ENCODE measurements at places on chromosomes 5 and 9.

GRCh38 chr5:400282-401145 is 42.5 kb upstream of the EXOC3 start:
- DNase-seq = peak; percentile 60

DNA sequence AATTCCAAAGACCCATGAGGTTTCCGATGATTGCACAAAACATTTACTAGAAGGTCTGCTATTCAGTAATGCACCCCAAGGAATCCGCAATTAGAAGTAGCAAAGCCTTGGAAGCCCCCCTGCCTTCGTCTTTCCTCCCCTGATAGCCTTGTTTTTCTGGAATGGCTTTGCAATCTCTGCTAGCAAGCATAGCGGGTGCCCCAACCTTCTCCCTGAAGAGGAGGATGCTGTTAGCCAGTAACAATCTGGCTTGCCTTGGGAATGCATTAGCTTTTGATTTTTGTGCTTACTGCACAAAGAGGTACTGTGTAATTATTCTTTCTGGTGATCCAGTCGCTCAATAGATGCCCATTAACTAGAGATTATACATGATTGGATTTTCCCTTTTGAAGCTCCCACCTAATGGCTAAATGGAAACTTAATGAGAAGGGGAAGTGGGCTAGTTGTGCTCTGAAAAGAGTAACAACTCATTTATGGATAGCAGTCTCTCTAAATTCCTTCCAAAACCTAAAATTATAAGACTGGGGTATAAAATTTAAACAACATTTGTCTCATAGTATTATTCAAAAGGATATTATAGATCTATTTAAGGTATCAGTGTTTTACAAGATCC is 91.6 kb downstream of the FBXW11 start:
- no peak for DNase-seq

- DNase-seq = no peak
Measured at GRCh38 chr5:67857502-67857901, 358.1 kb upstream of the PIK3R1 start.

DNA sequence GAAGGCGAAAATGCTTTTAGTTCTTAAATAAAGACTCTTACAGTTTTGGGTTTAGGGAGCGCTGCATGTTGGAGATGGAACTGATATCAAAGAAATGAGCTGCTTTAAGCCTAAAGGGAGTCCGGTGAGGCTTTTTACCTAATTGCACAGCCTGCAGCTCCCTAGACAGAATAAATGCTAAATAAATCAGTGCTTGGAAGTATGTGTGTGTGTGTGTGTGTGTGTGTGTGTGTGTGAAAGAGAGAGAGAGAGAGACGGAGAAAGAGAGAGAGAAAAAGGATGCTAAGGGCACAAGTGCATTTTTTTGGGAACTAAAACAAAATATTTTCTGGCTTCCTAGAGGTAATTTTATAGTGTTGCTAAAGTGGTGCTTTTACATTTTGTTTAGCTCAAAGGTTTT is 88.4 kb downstream of the MTRR start:
- DNase-seq = no peak

GRCh38 chr5:79143684-79144379 is 32.2 kb downstream of the BHMT start:
- DNase-seq = no peak

DNA sequence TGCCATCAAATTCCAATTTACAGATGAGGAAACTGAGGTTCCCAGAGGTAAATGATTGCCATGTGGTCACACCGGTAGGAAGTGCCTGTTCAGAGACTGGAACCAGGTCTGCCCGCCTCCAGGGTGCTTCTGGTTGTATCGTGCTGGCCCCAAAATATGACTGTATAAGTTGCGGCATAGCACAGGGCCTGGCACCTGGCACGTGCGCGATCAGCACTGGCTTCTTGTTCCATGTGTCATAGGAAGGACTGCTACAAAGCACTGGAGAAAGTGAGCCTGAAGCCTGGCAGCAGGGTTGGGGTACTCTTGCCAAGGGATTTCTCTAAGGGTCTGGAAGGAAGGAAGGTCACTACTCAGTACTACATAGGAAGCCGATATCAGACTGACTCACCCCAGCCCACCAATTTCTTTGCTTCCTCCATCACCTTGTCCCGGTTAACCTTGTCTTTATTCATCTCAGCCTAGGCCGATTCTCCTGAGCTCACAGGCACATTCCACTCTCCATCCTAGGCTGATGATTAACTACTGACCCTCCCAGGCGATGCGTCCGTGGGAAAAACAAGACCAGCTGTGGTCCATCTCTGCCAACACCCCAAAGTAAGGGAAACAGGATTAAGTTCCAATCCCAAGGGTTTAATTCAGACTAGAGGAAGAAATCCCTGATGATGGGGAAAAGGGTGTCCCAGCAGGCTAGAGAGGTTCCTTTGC is 1.8 kb downstream of the HRH2 start:
- no peak for DNase-seq

GRCh38 chr5:127070243-127070642 is 3.1 kb downstream of the C5orf63 start:
- no peak for DNase-seq

DNA sequence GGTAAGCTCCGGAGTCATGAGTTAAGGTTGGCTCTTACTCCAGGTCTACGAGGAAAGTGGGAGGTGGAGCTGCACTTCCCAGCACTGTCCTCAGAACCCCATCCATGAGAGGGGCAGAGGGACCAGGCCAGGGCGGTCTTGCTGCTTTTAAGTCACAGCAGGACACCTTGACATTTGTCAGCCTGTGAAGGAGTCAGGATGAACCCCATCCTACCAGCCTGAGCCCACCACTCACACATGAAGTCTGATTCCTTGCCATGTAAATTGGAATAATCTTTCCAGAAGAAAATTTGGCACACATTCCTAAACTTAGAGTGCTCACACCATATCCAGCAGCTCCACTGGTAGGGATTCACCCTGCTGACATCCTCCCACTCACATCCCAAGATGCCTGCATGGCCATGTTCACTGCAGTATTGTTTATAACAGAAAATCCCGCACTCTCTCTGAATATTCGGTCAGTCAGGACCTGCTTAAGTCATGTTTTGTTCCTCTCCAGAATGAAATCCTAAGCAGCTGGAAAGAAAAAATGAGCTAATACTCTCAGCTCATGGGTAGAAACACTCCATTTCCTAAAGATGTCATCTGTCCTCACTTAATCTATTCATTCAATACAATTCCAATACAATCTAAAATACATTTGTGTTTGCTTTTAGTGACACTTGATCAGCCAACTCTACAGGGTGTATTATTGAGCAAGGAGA is 79.3 kb upstream of the COL5A1 start:
- DNase-seq = no peak

- peak; percentile 86 for DNase-seq
Measured at GRCh38 chr9:124774129-124774978, 2.6 kb upstream of the OLFML2A start.

GRCh38 chr5:122419142-122419894 is 107.3 kb downstream of the SNCAIP start:
- no peak for DNase-seq

DNA sequence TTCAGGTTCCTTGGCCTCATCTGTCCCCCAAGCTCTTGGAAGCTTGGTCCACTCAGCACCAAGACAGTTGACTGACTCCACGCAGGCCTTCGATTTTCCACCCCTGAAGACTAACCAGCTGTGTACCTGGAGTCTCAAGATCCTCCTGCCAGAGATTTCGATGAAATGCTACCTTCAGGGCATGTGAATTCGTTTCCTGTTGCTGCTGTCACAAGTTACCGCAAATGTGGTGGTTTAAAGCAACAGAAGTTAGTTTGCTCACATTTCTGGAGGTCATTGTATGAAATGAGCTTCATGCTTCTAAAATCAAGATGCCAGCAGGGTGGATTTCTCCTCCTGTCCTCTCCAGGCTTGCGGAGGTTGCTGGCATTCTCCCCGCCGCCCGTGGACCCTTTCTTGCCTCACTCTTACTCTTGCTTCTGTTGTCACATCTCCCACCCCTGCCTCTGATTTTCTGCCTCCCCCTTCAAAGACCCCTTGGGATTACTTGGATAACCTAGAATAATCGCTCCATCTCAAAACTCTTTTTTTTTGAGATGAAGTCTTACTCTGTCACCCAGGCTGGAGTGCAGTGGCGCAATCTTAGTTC is 27.6 kb upstream of the RETREG1 start:
- DNase-seq = no peak

- DNase-seq = peak; percentile 16
Measured at GRCh38 chr9:68538200-68538599, 2.5 kb downstream of the TMEM252 start.

DNA sequence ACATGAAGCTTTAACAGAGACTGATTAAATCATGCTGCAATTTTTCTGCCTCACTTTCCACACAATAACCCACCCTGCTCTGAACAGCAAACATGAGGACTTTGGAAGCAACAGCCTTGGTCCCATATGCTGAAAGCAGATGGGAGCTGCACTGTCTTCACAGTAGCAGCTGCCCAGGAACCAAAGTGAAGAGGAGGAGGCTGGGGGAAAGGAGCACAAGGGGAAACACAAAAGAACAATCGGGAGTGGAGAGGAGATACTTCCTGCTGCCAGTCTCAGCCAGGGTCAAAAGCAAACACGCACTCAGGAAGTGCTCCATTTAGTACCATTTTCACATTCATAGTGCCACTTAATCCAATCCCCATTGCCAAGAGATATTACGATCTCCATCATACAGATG is 183.3 kb upstream of the PUM3 start:
- no peak for DNase-seq

GRCh38 chr5:103519550-103519949 is 43.0 kb downstream of the NUDT12 start:
- DNase-seq = no peak

- no peak for DNase-seq
Measured at GRCh38 chr9:137105814-137106661, 8.5 kb downstream of the DPP7 start.

- DNase-seq = no peak
Measured at GRCh38 chr5:137582218-137582617, 83.1 kb upstream of the SPOCK1 start.

- DNase-seq = no peak
Measured at GRCh38 chr5:87705876-87706275, 293.1 kb upstream of the CCNH start.

DNA sequence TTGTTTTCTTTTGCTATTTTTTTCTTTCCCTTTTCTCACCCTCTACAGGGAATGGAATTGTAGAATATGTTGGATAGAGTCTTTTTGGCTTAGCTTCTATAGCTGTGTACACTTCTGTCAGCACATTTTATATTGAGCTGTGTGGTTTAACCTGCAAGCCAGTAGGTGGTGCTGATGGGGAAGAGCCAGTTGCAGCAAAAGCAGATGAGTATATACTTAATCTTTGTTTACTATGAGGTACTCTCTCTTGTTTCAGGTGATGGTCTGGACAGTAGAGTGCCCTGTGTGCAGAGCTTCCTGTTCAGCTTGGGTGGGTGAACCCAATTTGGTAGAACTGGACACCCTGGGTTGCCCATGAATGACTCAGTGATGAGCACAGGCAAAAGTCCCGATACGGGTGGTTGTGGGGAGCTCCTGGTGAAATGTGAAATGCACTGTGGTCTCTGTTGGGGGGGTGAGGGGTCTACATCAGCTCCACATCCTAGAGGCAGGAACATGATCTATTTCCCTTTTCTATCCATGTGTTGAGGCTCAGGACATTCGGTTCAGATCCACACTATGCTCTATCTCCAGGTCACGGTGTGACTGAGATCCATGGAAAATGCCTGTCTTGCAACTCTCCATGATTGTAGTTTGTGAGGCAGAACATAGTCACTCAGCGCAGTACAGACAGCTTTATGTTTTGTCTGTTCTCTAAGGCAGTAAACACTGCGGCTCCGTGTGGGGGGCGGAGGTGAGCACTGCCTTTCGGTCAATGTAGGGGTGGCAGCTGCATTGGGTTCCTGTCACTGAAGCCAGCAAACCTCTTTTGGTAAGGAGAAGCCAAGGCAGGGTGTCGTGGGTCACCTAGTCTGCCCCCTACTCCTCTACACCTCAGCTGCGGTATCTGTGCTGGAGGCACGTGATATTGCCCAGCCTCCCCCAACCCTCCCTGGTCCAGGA is 353.2 kb downstream of the PRR16 start:
- no peak for DNase-seq

DNA sequence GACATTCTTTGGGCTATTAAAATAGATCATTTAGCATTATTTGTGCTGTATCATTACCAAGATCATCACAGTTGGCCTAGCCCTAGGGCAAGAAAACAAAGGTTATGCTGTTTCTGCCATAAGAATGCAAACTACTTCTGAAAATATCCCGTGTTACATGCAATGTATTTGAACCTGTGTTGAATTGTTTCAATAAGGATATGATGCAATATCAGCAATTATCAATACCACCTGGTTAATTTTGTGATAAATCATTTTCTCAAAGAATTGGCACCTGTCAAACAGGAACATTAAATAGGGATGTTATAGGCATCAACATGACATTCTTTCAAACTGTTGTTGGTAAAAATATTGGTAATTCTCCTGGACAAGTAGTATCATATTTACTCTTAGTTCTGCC is 2002.0 kb upstream of the CDH9 start:
- no peak for DNase-seq

DNA sequence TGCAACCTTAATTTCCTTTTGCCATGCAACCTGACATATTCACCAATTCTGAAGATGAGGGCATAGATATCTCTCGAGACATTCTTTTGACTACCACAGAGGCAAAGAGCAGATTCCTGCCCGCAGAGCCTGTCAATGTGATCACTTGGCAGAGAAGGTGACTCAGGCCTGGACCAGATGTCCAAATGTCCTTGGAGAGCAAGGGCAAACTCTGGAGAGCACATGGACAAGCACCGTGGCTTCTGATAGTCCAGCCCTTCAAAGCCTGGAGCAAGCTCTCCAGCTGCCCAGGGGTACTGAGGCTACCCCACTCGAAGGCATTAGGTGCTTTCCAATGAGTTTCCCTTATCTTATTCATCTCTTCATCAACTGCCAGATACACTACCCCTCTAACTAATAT is 50.4 kb upstream of the ALDH1B1 start:
- DNase-seq = no peak
